ENCODE measurements at places on chromosomes 1 and 21.

- no peak for DNase-seq
Measured at GRCh38 chr1:6378096-6378746, 15.3 kb downstream of the ACOT7 start.

DNA sequence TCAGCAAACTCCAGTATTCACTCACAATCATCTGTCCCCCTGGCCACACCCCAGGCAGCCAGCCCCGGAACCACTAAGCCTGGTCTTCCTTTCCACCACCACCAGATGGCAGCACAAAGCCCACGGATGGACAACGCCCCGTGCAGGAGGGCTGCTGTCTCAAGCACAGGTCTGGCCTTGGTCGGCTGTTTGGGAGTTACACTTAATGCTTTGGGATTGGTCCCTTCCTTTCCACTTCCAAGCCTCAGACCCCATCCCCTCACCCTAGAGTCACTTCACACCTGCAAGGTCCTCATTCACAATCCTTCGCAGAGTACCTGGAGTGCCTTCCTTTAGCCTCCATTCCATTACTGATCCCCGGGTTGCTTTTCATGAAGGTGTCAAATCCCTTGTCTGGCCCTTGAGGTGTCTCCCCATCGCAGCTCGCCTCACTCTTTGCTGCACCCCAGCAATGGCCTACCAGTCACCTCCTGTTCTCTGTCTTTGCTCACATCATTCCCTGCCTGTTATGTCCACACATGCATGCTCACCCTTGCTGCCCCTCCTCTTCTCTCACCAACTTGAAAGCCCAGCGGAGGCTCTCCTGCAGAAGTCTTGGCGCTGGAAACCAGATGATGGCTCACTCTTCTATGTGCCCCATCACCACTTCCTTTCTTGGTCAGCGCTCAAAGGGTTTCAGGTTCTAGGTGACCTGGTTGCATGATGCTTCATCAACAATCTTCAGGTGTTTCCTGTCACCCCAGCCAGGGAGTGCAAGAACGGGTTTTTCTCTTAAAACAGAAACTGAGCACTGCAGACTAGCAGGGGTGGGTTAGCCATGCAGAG is 24.9 kb upstream of the KCNA2 start:
- peak; percentile 85 for DNase-seq

- no peak for DNase-seq
Measured at GRCh38 chr21:34075760-34076660, 2.6 kb downstream of the MRPS6 start.

DNA sequence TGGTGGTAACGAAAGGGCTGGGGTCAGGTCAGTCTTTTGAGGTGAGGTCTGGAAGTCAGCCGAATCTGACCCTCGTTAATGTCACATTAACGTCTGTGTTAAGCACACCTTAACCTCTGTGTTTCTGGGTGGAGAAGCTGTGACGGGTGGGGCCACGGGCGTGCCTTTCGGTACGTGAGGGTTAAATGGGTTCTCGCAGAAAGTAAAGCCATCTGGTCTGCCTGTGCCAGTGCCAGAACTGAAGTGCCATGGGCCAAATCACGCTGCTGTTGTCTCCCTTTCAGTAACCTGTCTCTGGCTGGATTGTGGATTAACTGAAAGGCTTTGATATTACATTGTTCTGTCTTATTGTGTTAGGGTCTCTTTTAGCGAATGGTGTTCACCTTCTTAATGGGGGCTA is 14.4 kb downstream of the URB2 start:
- DNase-seq: no peak

DNA sequence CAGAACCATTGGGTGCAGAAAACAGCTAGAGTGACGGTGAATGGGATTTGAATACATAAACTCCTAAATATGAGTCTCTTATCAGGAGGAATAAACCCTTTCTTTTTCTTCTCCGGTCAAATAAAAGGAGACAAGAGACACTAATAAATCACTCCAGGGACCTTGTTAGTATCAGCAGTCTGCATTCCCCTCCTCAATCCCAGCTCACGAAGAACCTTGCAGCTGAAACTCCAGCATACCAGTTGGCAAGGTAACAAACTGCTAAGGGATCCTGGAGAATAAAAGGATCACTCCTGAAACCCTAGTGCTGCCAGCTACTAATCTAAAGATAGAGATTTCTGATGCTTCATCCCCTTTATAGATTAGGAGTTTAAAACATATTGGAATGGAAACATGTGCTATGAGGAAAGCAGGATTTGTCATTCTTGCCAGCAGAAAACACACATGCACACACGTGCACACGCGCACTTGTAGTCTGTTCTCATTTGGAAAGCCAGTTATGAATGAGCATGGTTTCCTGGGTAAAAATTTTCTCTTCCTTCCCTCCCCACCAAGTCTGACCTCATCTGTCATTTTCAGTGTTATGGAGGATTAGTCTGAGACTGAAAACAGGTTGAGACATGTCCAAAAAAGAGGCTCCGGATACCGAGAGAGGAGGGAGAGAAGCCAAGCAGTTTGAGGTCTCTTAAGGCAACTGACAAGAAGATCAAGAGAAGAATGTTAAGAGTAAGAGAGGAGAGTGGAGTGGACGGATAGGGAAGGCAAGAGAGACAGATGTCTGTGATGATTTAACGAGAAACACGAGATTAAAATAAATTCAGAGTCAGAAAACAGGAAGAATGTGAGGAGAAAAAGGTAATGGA is 10.9 kb downstream of the IER5 start:
- no peak for DNase-seq

- no peak for DNase-seq
Measured at GRCh38 chr1:217921126-217921904, 290.2 kb downstream of the SPATA17 start.

GRCh38 chr1:94055459-94056122 is 65.4 kb downstream of the ABCA4 start:
- DNase-seq: no peak

GRCh38 chr1:156347331-156347730 is 9.0 kb downstream of the TSACC start:
- DNase-seq: no peak

DNA sequence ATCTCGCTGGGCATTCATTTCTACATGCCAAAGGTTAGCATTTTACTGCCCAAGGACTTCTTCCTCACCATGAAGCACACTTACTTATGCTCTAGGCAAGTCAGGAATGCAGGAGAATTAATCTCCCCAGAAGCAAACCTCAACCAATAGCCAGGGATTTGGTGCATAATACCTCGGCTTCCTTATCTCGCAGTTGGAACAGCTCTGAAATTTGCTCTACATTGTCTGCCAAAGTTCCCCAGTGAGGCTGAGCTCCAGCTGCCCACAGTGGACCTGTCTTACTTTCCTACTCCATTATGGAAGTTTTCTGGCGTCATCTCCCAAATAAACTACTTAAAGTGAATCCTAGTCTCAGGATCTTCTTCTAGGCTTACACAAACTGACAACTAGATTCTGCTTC is 57.6 kb upstream of the PPM1J start:
- no peak for DNase-seq

GRCh38 chr1:177744906-177745305 is 225.0 kb downstream of the SEC16B start:
- no peak for DNase-seq

DNA sequence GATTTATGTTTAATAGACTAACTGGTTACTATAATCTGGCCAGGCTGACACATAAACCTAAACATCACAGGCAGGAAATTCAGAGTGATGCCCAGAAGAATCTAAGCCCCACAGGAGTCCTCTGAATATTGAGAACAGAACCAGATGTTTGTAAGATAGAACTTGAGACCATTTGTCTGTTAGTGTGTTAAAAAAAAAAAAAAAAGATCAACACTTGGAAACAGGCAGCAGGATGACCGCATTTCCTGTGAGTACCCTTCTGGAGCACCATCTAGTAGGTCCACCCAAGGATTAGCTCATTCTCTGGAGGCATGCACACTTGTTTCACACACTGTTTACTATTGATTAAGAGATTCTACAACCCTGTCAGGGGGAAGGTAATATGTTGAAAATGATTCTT is 111.4 kb upstream of the VANGL1 start:
- DNase-seq: no peak

GRCh38 chr1:54815086-54815876 is 14.2 kb upstream of the TTC22 start:
- peak; percentile 46 for DNase-seq

DNA sequence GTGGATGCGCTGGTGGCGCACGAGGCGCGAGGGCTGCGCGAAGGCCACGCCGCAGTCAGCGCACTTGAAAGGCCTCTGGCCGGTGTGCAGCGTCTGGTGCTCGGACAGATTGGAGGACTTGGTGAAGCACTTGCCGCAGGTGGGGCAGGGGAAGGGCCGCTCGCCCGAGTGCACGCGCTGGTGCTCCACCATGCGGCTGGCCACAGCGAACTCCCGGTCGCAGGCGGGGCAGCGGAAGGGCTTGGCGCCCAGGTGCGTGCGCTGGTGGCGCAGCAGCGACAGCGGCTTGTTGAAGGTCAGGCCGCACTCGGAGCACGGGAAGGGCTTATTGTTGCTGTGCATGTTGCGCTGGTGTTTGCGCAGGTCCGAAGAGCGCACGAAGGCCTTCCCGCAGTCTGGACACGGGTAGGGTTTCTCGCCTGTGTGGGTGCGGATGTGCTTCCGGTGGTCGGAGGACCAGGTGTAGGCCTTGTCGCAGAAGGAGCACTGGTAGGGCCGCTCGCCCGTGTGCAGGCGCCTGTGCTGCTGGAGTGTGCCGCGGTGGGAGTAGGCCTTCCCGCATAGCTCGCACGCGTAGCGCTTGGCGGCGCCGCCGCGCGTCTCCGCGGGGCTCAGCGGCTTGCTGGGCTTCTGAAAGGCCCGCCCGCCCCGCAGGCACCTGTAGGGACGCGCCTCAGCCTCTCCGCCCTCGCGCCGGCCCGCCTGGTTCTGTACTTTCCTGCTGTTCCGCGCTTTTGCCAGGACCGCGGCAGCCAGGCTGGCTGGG is 4.7 kb downstream of the ZNF648 start:
- no peak for DNase-seq

DNA sequence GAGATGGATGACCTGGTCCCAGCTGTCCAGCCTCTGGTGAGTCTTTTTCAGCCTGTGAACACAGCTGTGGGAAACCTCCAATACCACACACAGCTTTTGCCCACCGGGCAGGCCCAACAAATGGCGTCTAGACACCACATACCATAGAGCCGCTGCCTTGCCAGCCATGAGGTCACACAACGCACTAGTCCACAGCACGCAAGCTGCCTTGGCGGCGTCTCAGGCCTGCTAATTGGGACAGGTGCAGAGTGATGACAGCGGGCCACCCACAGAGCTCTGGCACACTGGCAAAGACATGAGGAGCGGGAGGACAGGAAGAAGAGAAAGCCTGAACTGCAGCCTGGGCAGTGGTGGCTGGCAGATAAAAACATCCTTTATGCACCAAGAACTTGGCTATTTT is 125.5 kb downstream of the ADAMTS1 start:
- DNase-seq: no peak

DNA sequence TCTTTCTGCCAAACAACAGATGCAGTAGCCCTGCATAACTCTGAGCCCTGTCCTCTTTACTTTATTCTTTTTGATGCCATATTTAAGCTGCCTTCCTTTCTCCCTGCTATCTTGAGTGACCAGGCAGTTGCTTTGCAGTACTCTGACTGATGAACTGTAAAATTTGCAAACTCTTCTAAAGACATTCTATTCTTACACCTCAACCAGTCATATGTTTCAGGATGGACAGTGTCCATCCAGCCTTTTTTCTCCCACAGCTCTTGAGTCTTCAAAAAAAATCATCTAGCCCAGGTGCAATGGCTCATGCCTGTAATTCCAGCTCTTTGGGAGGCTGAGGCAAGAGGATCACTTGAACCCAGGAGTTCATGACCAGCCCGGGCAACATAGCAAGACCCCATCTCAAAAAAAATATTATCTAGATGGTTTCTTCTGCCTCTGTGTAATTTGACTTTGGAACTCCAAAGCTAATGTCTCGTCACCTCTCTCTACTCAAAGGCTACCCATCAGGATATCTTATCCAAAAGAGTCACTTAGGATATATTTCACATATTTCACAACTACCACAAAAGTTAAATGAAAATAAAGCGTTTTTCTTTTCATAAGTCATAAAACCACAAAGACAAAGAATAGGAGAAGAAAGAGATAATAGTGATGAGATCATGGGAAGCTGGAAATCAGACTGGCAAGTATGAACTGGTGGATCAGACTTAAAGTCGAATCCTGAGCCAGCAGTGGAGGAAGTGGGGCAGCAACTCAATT is 54.6 kb upstream of the IPO9 start:
- no peak for DNase-seq

DNA sequence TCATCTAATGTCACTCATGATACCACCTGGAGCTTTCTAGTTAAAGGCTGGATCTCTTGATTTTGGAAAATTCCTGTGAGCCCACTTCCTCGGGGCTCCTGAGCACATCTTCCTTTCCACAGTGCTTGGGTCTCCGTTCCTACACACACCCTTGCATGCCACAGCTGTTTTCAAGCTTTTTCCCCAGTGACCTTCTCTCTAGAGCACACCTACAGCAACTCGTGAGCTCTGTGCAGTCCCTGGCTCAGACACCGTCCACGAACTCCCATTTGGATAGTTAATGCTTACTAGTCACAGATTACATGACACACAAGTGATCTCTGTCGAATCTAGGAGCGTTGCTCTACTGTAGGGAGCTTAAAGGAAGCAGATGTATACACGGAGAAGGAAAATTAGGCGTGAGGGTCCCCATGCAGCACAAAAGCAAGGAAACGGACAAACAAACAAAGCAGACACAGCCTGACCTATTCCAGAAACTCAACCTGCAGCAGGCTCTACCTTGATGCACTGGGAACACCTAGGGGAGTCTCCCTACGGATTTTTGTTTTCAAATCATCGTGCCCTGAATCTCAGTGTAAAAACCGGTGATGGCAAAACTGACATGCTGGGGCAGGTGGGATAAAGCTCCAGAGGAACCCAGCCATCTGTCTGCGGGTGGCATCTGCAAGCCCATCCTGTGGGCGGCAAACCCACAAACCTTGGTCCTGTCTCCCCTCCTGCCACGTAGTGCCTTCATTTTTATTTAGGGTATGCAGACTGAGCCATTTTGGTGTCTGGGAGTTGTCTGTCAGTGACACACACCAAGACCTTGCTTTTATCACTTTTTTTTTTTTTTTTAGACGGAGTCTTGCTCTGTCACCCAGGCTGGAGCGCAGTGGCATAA is 177.8 kb downstream of the RUNX1 start:
- no peak for DNase-seq

GRCh38 chr1:105359457-105359856 is 1609.8 kb downstream of the AMY1C start:
- DNase-seq: no peak

GRCh38 chr1:204384636-204385352 is 25.1 kb upstream of the PLEKHA6 start:
- DNase-seq: no peak

GRCh38 chr1:26384076-26384475 is 11.5 kb upstream of the ZNF683 start:
- DNase-seq: no peak

DNA sequence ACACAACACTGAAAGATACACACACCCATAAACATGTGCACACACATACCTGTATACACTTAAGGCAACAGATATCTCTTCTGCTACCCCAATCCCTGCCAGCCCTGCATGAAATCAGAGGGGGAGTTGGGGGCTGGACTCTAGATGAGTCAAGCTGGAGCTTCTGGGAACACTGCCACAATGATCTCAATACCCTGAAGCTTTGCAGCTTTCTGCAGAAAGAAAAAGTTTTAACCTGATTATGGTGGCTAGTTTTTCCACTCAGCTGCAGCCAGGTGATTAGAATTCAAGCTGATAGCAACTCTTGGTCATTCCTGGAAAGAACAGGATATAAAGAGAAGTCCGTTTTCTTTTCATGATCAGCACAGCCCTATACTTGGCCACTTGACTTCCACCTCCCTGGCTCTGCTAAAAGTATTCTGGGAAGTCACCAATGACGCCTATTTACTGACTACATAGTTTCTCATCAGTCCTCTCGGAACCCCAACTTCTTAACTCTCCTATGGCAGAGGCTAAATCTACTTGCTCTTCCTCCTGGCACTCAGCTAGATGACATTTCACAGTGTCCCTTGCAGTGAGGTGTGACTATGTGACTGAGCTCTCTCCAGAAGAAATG is 20.7 kb upstream of the DNASE2B start:
- no peak for DNase-seq

All from osteocyte (in vitro differentiated cells).